Omental fat pad (tissue), 4 donors: ENCODE measurements at places on chromosomes 7 and 10. TPM values are rescaled to one million over a fixed set of nuclear protein-coding genes. Genes with fewer than 3 reads are reported as not detected.

The CRPPA gene
- 1.4 TPM for total RNA-seq

The THSD7A gene
- 12.3 TPM for total RNA-seq

The PLA2G12B gene
- total RNA-seq, result not detected

- DNase-seq, result no peak
These were observed 4.8 kb downstream of the NUB1 start for GRCh38 chr7:151346470-151346769.

The PITX3 gene
- 0.36 TPM for total RNA-seq

The CYP2C19 gene
- 0.50 TPM for total RNA-seq

- no peak for DNase-seq
These were observed 847.1 kb upstream of the MBL2 start for GRCh38 chr10:53619671-53620070.

The ELN gene
- total RNA-seq, result 133 TPM

- no peak for DNase-seq
These were observed 2.8 kb downstream of the SERPINE1 start for GRCh38 chr7:101129603-101130117.

The CLDN3 gene
- total RNA-seq, result not detected

GRCh38 chr7:2468227-2468626, 8.0 kb downstream of the GRIFIN start:
- DNase-seq, result no peak

The CASP2 gene
- 14.5 TPM for total RNA-seq

The ANXA8L1 gene
- total RNA-seq, result 284 TPM

GRCh38 chr7:30867483-30867882, 44.2 kb upstream of the AQP1 start:
- DNase-seq, result no peak

GRCh38 chr10:107037192-107038122, 127.0 kb downstream of the SORCS1 start:
- no peak for DNase-seq

The GPR26 gene
- total RNA-seq, result not detected

The HYAL4 gene
- total RNA-seq, result not detected

The SPOCK2 gene
- 8.3 TPM for total RNA-seq

The C10orf62 gene
- total RNA-seq, result not detected

DNA sequence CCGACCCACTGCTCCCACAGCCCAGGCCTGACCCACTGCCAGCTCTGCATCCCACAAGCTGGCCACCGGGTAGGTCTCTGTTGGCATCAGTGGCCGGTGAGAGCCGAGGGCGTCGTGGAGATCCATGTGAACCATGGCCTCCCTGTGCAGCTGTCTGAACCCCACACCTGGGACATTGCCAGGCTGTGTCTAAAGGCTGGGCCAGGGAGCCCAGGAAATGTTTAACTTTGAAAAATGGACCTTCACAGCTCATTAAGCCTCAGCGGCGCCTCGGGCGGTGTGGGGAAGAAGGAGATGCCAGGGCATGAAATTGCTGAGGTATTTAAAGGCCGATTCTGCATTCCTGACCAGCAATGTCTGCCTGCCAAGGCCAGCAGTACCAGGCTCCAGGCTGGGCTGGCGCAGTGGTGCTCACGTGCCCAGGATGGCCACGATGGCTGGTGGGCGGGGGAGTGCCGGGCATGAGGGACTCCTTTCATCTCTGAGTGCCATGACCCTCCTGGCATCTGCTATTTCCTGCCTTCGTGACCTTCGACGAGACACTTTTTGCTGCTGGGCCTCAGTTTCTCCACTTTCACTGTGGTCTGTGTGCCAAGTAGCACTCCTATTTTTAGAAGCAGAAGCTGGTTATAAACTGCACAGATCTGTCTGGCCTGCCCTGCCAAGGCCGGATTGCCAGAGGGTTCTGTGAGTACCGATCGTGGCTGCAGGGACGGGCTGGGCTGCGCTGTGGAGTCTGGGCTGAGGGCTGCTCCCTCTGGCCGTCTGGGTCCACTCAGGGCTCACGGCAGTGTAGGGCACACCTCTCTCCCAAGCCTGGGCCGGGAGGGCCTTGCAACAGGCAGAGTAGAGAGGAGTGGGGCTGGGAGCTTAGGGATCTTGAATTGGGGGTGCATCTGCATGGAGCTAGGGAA, 21.8 kb downstream of the ELFN1 start:
- peak; percentile 23 for DNase-seq

DNA sequence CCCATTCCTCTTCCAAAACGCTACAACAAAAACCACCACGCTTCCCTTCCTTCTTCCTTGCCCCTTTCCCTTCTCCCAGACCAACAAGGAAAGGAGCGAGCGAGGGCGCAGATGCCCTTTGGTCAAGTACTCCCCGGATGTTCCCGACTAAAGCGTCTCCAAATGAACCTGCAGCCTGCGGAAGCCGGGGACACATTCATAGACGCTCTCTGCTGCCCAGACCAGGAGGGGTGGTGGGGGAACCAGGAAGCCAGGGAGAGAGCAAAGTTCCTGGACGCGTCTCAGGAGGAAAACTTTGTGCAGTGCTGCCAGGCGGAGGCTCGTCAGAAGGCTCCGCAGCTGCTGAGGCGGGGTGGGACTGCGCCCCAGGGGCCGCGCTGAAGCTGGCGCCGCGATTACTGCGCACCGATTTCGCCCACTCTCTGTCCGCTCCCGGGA, 754 bp downstream of the SEMA3D start:
- peak; percentile 24 for DNase-seq

- DNase-seq, result no peak
These were observed 29.0 kb downstream of the FGFBP3 start for GRCh38 chr10:91880310-91880709.

DNA sequence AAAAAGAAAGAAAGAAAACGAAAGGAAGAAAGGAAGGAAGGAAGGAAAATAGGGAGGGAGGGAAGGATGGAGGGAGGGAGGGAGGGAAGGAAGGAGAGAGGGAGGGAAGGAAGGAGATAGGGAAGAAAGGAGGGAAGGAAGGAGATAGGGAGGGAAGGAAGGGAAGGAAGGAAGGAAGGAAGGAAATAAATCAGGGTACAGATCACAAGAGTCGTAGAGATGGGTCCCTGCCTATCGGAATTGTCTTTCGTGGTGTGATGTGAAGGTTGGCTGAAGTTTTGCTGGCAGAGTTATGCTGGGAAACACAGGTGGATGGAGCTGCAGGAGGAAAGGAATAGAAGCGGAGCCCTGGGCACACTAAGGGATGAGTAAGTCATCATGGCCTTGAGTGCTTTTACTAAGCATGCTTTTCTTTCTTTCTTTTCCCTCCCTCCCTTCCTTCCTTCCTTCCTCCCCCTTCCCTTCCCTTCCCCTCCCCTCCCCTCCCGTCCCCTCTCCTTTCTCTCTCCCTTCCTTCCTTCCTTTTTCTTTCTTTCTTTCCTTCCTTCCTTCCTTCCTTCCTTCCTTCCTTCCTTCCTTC, 11.9 kb upstream of the TPST1 start:
- no peak for DNase-seq

DNA sequence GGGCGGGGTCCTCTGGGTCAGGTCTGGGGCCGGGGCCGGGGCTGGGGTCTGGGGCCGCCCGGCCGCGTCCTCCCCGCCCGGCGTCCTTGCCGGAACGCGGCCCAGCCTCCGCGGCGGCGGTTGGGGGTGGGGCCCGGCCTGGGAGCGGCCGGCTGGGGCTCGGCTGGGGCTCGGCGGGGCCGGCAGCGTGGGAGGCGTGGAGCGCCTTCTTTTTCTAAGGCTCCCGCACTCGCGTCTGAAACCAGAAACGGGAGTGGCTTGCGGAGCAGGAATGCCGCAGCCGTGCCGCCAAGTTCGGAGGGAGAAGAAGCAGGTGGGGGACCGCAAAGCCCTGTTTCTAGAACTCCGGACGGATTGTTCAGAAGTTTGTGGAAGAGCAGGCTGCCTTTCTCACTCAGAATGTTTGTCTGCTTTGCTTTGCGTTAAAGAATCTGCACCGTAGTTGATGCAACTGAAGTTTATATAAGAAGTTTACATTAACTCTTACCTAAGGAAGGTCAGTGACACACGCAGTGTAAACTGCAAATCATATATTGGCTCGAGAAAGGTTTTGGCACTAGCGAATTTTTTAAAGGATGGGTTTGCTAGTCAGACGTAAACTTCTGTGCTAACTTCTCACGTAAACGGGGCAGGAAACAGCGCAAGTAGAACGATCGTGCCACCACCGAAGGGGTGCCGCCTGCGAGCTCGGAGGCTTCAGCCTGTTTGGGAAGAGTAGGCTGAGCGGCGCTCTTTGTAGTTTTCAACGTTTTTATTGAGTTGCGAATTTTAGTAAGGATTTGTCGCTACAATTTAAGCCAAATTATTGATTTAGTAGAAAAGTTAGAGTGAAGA, 729 bp downstream of the DNAJB6 start:
- no peak for DNase-seq

DNA sequence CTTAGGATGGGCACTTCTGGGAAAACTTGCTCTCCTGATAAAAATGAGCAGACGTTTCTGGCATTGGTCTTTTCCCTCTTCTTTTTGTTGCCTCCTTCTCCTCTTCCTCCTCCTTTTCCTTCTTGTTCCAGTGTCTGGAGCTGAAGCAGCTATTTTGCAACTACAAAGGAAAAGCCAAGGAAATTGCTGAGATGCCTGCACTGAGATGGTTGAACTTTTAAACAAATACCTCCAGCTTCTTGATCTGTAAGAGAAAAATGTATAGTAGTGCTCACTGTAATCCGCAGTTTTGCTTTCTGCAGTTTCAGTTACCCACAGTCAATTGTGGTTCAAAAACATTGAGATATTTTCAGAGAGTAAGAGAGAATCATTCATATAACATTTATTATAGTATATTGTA, 7.5 kb upstream of the SND1 start:
- DNase-seq, result no peak

GRCh38 chr7:29381206-29382094, 182.2 kb upstream of the PRR15 start:
- no peak for DNase-seq

DNA sequence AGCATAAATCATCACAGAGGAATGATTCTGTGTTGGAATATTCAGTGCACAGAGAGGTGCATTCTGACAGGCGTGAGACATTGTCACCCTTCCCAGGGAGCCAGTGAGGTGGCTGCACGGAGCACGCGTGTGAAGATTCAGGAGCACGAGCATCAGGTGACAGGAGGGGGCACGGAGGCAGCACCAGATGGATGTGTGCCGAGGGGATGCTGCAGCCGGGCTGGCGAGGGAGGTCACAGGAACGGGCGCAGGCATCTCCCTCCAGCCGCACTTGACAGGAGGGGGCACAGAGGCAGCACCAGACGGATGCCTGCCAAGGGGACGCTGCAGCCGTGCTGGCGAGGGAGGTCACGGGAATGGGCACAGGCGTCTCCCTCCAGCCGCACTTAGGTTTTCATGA, 66.5 kb downstream of the DIP2C start:
- no peak for DNase-seq

The NPFFR1 gene
- 0.60 TPM for total RNA-seq

DNA sequence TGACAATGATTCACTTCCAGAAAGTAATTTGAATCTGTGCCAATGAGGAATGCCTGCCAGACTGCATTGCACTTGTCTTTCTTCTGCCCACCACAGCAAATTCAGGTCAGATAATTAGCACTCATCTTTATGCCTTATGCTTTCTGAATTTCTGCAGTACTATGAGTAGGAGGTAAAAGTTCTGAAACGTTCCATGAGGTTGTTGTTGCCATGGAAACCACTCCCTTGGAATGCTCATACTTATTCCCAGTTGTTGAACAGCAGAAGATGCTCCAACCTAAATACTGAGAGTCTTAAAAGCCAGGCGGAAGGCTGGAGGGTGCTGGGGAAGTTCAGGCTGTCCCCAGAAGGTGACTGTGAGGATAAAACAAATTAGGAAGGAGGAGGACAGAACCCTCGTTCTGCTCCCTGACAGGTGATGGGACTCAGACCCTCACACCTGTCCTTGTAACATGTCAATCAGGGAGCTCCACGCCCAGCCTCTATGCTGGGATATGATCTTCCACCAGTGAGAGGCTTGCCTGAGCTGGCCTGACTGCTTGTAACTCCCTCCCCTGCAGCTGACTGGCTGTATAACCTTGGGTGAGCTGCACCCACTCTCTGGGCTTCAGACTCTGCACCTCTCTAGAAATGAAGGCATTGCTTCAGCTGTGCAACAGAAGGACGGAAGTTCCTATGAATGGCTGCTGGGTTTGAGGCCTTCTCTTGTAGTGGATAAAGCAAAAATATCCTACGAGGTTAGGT, 554.3 kb upstream of the MGMT start:
- no peak for DNase-seq

The ZNF727 gene
- 4.3 TPM for total RNA-seq

- no peak for DNase-seq
These were observed 48.3 kb downstream of the EBF3 start for GRCh38 chr10:129915526-129916378.

- DNase-seq, result no peak
These were observed 26.6 kb downstream of the DGKI start for GRCh38 chr7:137820156-137820555.

The WNT16 gene
- not detected for total RNA-seq

The MDFIC gene
- 86.2 TPM for total RNA-seq

DNA sequence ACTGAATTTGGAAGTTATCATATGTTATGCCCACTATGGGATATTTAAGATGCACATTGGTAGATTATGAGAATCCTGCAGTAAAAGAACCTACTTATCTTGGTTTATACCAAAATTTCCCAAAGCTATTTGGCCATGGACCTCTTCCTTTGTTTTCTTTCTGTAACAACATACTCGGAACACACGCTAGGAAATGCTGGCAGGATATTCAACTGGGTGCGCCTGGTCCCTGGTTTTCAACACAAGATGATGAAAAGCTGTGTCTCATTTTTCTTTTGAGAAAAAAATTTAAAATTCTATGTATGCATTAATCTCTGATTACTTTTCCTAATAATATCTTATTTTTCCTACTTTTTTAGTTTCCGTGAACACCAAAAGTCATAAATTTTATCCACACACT, 128.5 kb upstream of the NRP1 start:
- DNase-seq, result no peak

DNA sequence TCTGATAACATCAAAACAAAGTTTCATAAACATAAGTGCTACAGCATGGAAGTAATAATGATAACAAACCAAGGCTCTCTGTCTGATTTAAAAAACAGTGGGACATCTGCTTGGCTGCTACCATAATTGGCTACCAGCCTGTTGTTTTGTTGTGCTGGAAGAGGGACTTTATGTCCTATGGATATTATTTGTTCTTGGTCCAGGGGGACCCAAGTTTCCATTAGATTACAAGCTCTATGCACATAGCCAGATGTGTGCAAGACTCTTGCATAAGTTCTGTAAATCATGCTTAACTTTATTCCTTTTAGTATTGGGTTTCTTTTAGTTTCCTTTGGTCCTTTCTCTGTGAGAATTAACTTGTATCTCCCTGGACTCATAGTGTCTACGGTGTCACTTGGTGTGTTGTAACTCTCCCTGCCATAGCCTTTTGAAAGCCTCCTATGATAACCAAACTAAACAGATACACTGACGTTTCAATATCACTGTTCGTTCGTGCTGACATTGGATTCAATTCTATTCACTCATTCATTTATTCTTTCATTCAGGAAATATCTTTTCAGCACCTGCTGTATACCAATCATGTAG, 41.4 kb upstream of the CD36 start:
- DNase-seq, result no peak
